ENCODE measurements at places on chromosomes 6 and 20. TPM values are rescaled to one million over a fixed set of nuclear protein-coding genes. Genes with fewer than 3 reads are reported as not detected.

The TPD52L1 gene
- polyA plus RNA-seq = 91.1 TPM

The SRF gene
- polyA plus RNA-seq = 13.8 TPM

The BNIP5 gene
- polyA plus RNA-seq = not detected

GRCh38 chr6:68732423-68732822 lies 97.3 kb downstream of the ADGRB3 start:
- DNase-seq = no peak

- DNase-seq = peak; percentile 90
Measured at GRCh38 chr6:21587961-21588480, 5.5 kb upstream of the SOX4 start.

DNA sequence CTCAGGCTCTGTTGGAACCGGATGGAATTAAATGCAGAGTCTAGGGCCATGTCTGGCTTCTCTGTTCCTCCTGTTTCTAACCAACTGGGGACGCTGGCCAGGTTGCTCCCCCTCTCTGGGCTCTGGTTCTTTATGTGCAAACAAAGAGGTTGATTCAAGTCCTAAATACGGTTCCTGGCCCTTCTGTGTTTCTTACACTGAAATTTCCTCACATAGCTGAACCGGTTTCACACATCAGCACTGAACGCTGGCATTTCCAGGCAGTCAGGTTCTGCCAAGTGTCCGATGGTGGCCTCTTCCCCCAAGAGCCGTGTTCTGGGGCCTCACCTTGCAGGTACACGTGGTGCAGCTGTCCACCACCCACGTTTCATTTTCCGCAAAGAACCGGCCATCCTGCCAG lies 13.5 kb downstream of the THBS2 start:
- no peak for DNase-seq

DNA sequence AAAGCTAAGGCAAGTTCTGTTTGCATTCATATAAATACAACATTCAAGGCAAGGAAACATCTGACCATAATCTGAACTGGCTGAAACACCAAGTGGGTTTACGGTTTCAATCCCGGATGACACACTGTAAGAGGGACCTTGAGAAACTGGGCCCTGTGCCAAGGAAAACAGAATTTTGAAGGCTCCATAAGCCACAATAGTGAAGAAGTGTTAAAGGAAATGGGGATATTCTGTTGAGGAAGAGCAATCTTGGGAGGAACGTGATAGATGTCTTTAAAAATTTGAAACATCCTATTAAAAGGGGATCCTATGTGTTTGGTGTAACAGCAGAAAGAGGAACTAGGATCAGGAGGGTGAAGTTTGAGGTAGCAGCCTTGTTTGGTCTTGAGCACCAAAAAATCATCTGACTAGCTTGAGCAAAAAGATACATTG lies 82.4 kb upstream of the TAB2 start:
- DNase-seq = peak; percentile 63

DNA sequence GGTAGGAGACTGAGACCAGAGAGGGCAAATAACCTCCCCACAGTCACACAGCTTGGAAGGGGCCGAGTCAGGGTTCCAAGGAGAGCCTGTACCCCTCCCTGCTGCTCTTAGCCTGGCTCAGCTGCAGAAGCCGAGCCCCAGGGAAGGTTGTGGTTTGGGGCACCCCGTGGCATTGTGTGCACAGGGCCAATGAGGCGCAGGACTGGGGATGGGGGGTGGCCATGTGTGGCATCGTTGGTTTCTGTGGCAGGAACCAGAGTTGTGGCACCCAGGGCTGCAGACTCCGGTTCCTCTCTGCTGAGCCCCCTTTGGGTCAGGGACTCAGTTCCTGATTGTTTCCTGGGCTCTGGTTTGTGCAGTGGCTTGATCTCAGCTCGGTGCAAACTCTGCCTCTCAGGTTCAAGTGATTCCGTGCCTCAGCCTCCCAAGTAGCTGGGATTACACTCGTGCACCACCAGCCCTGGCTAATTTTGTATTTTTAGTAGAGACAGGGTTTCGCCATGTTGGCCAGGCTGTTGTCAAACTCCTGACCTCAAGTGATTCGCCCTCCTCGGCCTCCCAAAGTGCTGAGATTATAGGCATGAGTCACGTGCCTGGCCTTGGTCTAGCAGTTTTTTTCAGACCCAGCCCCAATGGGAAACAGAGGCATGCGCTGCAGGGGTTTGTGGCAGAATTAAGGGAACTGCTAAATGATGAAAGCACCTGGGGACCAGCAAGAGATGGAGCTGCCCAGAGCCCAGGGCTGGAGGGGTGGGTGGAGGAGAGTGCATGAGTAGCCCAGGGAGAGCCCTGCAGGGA lies 221.0 kb upstream of the SULF2 start:
- no peak for DNase-seq

DNA sequence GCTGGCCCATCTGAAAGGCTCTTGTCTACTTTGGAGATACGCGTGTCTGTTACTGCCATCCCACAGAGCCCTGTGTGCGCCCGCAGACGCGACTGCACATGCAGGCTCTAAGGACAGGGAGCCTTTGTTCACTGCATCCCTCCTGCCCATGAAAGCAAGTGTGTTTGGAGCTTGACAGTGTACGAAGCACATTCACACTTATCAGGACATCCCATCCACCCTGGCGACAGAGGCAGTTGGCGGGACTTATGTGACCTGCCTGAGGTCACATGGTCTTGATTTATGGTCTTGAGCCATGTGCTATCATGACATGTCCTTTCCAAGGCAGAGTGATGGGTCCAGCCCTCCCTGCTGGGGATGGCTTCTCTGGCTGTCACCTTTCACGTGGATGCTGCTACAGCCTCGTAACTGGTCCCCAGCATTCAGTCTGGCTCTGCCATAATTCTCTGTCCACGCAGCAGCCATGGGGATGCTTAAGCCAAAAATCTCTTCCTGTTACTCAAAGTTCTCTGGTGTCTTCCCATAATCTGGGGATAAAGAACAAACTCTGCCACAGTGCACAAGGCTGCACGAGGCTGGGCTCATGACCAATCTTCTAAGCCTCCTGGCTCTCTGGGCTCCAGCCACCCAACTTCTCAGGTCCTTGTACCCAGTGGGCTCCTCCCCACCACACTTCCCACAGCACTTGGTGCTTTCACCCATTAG lies 36.3 kb upstream of the FAM83D start:
- DNase-seq = no peak

DNA sequence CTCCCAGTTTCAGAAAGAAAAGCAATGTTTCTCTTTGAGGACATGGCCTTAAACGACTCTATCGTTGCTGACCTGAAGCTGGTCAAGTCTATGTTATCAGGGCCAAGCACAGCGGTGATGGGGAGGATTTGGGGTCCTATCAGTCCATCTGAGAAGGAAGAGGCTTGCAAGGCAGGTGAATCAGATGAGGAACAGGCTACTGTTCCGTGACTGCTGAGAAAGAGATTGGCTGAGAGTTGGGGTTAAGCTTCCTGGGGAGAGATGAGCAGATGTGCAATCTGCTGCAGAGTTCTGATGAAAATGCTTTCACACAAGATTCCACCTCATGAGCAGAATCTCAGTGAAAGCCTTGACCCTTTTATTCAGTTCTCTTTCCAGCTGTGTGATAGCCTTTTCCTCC lies 168.3 kb upstream of the STMND1 start:
- no peak for DNase-seq

- DNase-seq = no peak
Measured at GRCh38 chr6:7033202-7033601, 74.6 kb upstream of the RREB1 start.

DNA sequence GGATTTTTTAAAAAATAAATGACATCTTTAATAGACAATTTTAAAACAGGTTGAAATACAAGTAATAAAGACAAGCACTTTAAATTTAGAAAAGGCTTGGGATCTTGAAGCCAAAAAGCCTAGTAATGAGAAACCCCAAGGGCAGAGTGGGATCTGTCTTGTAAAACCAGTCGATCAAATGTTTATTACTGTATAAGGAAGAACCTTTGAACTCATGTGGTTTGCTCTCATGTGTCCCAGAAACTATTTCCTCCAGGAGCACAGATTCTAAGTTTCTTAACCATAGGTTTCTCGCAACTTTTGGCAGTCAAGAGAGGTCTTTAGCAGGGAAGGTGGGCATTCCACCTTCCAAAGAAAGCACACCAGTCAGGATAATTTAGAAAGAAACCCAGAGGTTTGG lies 541.7 kb upstream of the BTBD3 start:
- peak; percentile 16 for DNase-seq

DNA sequence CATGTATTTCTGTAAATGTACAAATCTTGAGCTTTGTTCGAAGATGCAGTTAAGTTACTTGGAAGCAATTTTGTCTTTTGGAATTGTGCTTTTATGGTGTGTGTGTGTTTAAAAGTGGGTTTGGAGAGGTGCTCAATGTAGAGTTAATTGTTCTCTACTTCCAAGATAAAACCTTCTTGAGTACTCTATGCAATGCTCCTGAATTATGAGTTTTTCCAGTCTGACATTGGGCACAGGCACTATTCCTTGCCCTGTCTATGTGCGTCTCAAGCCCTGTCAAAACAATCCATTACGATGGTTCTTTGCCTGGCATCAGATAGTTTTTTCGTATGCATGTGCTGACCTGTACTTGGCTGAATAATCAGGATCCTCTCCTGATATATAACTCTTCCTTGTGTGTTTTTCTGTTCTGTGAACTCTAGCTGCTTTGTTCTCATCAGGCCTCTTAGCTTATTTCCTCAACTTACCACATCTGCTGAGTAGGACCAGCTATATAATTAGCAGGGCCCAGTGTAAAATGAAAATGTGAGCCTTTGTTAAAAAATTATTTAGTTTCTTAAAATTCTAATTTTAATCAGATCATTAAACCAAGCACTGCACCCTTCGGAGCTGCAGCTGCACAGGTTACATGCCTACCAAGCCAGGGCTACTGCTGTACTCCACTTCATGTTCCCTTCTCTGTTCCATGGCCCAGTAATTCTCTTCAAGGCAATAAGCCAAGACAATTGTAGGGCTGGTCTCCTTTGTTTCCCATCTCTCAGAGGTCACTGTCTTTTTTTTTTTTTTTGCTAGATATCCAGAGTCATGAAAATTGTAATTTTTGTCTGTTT lies 160.1 kb downstream of the ZFAND3 start:
- DNase-seq = no peak

DNA sequence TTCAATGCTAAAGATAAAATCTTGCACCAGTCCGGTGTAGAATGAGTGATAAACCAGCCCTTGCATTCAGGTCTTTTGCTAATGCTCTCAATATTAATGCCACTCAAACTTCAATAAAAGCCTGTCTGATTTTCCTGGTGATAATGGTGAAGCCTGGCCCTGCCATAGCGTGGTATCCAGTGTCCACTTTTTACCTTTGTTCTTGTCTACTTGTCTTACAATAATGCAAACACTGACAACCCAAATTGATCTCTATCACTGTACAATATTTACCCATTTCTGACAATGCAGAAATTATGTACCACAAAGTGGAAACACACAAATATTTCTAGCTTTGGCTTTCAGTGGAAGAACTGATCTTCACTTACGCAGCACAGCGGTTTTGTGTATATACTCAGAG lies 189.1 kb downstream of the ZDHHC14 start:
- DNase-seq = no peak

GRCh38 chr6:130132286-130132701 lies 90.5 kb downstream of the SAMD3 start:
- no peak for DNase-seq

- no peak for DNase-seq
Measured at GRCh38 chr6:148565930-148566663, 180.7 kb upstream of the UST start.

GRCh38 chr20:53329781-53330180 lies 263.9 kb downstream of the ZNF217 start:
- no peak for DNase-seq

GRCh38 chr6:133779916-133780695 lies 108.8 kb upstream of the TCF21 start:
- no peak for DNase-seq

DNA sequence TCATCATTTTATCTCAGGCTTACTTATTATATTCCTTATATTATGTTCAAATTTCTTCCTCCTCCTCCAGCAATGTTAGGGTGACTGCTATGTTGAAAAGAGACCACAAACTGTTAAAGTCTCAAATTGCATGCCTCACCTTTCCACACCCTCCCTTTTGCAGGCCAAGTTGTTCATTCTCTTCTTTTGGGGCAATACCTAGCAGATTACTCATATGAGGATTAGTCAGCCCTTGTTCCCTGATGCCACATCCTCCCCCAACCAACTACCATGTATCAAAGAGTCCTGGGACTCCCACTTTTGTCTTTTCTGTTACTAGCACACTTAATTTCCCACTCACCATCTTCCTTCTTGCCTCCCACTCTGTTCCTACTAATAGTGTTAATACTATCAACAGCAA lies 434.7 kb downstream of the BCKDHB start:
- DNase-seq = no peak

DNA sequence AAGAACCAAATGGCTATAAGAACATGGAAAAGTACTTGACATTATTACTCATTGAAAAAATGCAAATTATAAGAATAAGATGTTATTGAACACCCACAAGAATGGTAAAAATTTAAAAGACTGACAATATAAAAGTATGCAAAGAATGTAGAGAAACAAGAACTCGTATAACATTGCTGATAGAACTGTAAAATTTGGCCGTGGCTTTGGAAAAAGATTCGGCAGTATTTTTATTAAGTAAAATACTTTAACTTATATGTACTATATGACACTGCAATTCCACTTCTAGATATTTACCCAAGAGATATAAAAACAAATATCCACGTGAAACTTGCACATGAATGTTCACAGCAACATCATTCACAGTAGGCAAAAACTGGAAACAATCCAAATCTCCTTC lies 239.2 kb downstream of the TPBG start:
- DNase-seq = no peak

DNA sequence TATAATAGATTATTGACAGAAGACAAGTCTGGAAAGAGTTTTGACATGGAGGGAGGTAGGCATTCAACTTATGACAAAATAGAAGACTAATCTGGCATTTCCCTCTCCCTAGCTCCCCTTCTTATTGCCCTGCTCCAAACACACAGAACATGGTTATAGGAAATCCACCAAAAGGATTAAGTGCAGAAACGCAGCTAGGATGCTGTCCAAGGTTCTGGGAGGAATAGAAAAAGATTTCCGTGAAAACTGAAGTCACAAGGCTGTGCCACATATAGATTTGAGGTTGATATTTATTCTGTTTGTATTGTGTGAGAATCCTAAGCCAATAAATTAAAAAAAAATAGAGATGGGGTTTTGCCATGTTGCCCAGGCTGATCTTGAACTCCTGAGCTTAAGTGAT lies 107.9 kb upstream of the MAP3K7 start:
- DNase-seq = no peak

DNA sequence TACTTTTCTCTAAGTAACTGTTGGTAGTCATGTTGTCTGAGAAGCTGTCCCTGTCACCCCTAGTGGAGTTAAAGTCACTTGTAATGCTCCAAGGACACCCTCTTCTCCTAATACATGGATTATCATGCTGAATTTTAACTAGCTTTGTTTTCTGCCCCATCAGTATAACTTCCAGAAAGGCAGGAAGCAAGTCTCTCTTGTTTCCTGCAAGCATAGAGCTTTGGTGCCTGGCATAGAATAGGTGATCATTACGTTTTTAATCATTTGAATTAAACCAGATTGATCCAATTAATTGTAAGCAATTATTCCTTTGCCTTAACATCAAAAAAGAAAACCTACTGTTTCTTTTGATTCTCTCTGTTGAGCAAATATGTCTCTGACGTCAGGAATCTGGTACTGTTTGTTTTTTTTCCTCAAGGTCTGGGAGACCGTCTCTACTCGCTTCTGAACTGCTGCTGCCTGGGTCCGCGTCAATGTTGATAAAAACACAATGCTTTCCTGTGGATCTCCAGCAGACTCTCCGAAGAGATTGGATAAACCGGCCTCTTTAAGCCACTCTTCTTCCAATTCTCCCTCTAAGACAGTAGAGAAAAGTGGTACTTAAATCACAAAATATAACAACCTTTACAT lies 71.8 kb downstream of the ARHGAP18 start:
- DNase-seq = no peak

GRCh38 chr6:47853766-47854165 lies 71.9 kb downstream of the OPN5 start:
- DNase-seq = no peak

- no peak for DNase-seq
Measured at GRCh38 chr20:20255099-20255498, 112.8 kb upstream of the INSM1 start.
